ENCODE measurements at places on chromosomes 5 and 9.

DNA sequence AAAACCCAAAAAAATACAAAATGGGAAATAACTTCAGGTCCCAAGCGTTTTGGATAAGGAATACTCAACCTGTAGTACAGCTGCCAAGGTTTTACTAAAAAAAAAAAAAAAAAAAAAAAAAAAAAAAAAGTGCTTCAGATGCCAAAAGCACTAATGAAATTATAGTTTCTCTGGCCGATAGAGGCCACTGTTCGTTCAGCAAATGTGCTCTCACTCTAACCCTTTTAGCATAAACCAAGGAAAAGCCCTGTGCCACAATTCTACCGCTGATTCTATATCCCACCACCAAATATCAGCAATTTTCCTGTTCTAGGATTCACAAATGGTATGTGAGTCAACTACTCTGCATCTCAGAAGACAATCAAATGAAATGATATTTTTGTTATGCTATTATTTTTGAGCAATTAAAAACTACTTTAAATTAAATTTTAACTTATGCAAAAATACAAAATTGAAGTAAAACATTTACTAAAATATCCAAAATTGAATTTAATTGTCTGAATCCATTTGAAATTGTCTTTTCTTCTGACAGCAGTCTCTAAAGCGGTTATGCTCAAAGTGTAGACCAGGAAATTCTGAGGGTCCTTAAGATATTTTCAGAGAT is 79.8 kb downstream of the RICTOR start:
- DNase-seq, result no peak

- no peak for DNase-seq
These were observed 864 bp downstream of the PAPPA start for GRCh38 chr9:116154334-116154975.

DNA sequence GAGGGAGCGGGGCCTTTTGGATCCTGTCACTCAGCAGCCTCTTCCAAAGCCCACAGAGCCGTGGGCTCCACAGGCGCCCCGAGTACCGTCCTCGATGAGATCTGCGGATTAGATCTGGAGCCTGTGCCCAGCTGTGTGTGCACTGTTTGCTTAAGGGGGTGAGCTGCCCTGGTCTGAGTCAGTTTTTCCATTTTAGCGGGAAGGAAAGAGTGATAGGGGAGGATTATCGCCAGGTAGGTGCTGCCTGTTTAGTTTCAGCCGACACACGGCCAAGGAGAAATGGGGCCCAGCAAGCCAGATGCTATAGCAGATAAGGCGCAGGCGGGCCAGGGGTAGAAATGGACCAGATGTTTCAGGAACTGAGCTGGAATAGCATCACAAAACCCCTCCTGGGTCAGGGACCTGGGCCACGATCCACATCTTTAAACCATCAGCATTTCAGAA is 18.1 kb downstream of the COL5A1 start:
- DNase-seq, result no peak

- no peak for DNase-seq
These were observed 281.7 kb upstream of the EFNA5 start for GRCh38 chr5:107952450-107952849.

- DNase-seq, result no peak
These were observed 115.2 kb downstream of the GCNT1 start for GRCh38 chr9:76573905-76574760.

- no peak for DNase-seq
These were observed 25.5 kb downstream of the IRX4 start for GRCh38 chr5:1857256-1857600.

GRCh38 chr9:36317766-36318165 is 59.5 kb upstream of the GNE start:
- no peak for DNase-seq

GRCh38 chr5:137619191-137619870 is 116.6 kb downstream of the KLHL3 start:
- DNase-seq, result no peak

GRCh38 chr5:20575571-20575970 is 587.6 kb upstream of the CDH18 start:
- no peak for DNase-seq

DNA sequence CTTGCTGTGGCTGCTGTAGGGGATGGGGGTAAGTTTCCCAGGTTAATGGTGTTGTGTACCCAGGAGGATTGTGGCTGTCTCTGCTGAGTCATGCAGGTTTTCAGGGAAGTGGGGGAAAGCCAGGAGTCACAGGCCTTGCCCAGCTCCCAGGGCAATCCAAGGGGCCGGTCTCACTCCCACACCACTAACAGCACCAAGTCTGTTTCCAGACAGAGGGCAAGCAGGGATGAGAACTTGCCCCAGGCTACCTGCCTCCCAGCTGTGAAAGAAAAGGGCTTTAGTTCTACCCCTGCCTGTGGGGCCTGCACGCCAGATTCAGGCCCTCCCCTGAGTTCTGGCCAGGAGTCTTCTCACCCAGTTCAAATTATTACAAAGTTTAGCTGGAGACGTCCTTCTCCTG is 579.8 kb upstream of the ST8SIA4 start:
- DNase-seq, result no peak

DNA sequence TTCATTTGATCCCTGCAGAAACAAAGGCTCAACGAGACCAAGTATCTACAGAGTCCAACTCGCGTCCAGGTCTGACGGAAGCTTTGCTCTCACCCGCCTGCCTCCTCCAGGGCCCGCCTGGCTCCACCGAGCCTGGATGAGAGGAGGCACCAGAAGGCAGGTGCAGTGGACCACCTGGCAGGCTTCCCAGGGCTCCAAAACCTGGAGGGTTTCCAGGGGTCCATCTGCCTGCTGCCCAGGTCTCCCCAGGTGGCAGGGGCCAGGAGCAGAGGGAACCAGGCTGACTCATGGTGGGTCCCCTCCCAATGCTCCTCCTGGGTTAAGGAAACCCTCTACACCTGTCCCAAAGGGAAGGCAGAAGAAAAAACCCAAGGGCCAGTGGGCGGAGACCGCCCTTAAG is 59.5 kb downstream of the VAV2 start:
- no peak for DNase-seq

- DNase-seq, result no peak
These were observed 66.0 kb downstream of the KLF4 start for GRCh38 chr9:107423540-107423939.

- no peak for DNase-seq
These were observed at the start of gene PCDHB9 for GRCh38 chr5:141186897-141187512. Gene PCDHB9, plus strand, starts transcription at chr5:141187161. Its CDS starts 158 bp downstream, at chr5:141187319.

DNA sequence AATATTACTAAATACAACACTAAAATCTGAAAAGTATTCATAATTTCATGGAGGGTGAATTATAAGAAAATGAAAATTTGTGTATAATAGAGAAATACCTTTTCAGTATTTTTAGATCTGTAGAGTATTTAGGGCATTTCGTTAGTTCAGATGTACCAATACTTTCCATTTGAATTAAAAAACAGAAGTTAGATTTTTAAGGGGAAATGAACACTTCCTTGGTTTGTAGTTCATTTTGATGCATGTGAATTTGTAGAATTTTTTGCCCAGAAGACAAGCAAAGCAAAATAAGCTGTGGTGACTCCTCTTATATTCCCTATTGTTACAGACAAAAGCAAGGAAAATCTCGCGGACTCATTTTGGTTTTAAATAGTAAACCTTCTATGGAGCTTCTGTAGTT is 209.0 kb upstream of the RPS23 start:
- no peak for DNase-seq

DNA sequence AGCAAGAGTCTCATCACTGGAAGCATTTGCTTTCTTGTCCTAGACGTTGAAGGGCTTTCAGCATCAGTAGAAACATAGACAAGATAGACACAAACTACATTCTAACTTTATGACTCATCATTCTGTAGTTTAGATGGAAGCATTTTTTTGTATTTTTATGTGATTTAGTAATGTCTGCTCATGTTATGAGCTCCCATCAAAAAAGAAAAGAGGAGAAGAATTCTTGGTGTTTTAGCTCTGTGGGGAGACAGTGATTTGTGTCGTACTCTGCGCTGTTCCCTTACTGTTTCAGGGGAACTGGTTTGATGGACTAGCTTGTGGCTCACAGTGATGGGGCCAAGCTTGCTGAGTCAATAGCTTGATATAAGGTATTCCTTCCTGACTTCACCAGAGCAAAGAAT is 159.2 kb upstream of the WWC1 start:
- DNase-seq, result no peak

GRCh38 chr5:130976493-130976892 is 188.6 kb downstream of the HINT1 start:
- no peak for DNase-seq

- no peak for DNase-seq
These were observed at the start of gene SYK for GRCh38 chr9:90801241-90801972. Gene SYK, plus strand, starts transcription at chr9:90801819. Its CDS starts 42,080 bp downstream, at chr9:90843899.

GRCh38 chr9:101977614-101978210 is 239.3 kb upstream of the GRIN3A start:
- DNase-seq, result no peak

GRCh38 chr5:137498736-137499505 is at the start of gene SPOCK1:
Gene SPOCK1, minus strand, starts transcription at chr5:137499326.
- DNase-seq, result no peak

GRCh38 chr5:64318175-64318574 is 152.5 kb downstream of the RNF180 start:
- DNase-seq, result no peak

DNA sequence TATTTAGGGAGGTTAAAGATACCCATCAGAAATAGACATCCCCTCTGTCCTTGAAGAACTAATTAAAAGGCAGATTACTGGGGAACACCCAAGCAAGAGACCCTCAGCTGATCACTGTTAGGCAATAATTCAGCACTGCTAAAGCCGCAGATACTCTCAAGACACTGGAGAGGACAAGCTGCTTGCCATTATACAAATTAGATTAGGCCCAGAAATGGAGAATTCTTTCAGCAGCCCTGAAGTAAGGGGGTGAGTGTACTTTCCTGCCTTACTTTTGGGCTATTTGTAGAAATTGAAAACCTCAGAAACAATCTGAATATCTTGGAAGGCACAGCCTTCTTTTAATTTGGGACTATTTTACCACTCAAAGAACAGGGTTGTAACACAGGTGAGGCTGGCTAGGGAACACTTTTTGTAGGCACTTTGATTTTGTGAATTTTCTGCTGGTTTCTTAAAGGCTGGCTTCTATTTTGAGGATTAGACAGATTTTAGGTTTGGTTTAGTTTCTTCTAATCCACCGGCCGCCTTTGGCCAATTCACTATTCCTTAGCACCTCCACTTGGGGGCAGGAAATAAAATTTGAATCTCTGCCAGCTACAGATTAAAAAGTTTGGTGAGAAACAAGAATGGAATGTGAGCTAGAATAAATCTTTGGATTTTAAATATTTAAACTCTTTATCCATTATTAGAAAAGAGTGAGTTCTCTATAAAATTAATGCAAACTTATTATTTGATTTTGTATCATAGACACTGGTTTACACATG is 106.0 kb downstream of the SMARCA2 start:
- DNase-seq, result no peak

- no peak for DNase-seq
These were observed 1571.5 kb upstream of the WWC1 start for GRCh38 chr5:166719991-166720390.

- DNase-seq, result no peak
These were observed 635.8 kb upstream of the C9orf72 start for GRCh38 chr9:28209130-28209529.

DNA sequence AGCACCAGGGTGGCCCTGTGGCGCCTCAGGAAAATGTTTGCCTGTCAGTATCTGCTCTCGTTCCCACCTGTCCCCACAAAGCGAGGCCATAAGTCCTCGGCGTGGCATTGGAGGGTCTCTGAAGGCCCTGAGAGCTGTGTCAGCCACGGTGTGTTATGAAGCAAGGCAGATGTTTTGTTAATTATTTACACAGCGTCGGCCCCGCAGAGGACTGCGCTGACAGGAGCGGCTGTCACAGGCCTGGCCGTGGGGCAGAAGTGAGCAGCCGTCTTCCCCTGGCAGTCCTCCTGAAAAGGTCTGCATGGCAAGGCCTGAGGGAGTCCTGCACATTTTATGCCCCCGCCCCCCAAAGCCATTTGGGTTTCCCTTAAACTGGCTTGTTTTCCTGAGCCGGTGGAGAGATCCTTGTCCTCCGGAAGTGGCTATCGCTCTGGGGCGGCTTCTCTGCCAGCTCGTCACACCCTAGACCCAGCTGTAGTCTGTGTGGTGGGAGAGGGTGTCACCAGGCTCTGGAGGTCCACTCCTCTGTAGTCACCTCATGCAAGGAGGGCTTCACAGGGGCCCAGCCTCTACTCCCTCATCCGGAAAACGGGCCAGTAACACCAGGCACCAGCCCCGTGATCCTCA is 6.2 kb downstream of the NEK6 start:
- DNase-seq, result no peak

DNA sequence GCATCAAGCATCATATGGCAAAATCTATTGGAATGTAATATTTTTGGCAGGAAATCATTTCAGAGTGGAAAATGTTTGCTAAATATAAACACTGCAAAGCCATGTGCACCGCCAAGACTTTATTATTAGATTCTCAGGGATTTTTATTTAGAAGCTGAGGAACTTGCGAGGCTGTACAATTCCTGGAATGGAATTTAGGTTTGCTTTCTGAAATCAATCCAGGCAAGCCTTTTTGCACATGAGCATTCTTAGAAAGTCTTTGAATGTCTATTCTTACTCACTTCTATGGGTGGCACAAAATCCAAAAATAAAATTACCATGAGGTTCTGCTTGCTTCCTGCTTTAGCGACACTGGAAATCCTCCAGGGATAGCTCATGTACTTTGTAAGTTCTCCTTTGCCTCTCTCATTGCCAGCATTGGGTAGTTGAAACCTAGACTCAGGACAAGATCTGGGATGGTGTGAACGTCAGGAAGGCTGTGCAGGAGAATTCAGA is 71.5 kb upstream of the PALM2AKAP2 start:
- no peak for DNase-seq

- no peak for DNase-seq
These were observed 139.6 kb downstream of the SMARCA2 start for GRCh38 chr9:2154731-2155130.

DNA sequence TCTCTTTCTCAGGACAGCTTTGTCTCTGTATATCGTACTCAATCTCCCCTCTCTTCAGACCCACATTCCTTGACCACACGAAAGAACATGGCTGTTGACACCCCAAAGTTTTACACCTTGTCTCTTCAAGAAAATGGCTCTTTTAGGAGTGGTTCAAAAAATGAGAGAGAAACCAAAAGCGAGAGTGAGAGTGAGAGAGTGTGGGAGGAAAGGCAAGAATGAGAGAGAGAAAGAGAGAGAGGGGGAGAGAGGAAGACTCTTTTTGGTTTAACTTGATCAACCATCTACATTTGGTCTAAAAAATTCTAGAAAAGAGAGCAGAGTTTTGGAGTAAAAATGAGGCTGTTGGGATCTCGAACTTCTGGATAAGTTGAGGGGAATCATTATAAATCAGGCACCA is 581.8 kb upstream of the WWC1 start:
- no peak for DNase-seq

DNA sequence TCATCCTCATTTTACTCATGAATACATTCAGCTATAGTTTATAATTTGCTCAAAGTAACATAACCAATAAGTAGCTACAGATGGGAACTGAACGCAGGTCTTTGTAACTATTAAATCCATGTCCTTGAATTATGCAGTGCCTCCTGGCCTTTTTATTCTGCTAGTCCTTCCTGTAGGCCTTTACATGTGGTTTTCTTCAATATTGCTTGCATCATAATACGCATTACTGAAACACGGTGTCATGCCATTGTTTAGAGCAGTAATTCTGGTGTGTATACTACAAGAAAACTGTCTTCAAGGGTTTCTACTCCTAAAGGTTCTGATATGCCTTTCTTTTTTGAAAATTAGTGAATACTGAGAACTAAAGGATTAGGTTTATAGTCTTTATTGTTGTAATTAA is 20.7 kb downstream of the CWC27 start:
- DNase-seq, result no peak

All from esophagus squamous epithelium (tissue), 5 donors.